ENCODE measurements at places on chromosomes 5 and 9.

- no peaks in the 10 kb centered on the region for H3K36me3 ChIP-seq
- no peaks in the 10 kb centered on the region for H3K27me3 ChIP-seq
- no peaks in the 10 kb centered on the region for H3K4me1 ChIP-seq
- no peak for DNase-seq
Measured at GRCh38 chr5:104951829-104952228, 1389.2 kb upstream of the NUDT12 start.

GRCh38 chr5:131212471-131213021 is 41.8 kb downstream of the LYRM7 start:
- DNase-seq, result no peak
- peak overlapping the region; percentile 38 for H3K4me3 ChIP-seq
- peak overlapping the region; percentile 77 for H3K27ac ChIP-seq
- H3K27me3 ChIP-seq, result peaks cover 1% of the 10 kb centered on the region
- peaks cover 12% of the 10 kb centered on the region for H3K36me3 ChIP-seq

GRCh38 chr5:173852790-173853359 is 35.3 kb upstream of the CPEB4 start:
- no peak overlapping the region for H3K27ac ChIP-seq
- H3K4me1 ChIP-seq, result no peaks in the 10 kb centered on the region
- no peak overlapping the region for H3K4me3 ChIP-seq

- no peak overlapping the region for H3K4me3 ChIP-seq
- H3K36me3 ChIP-seq, result no peaks in the 10 kb centered on the region
- H3K4me1 ChIP-seq, result no peaks in the 10 kb centered on the region
Measured at GRCh38 chr5:41695920-41696582, 174.2 kb downstream of the OXCT1 start.

GRCh38 chr5:88287302-88287701 is 18.7 kb upstream of the TMEM161B start:
- no peak for DNase-seq
- H3K36me3 ChIP-seq, result peaks cover 9% of the 10 kb centered on the region
- H3K4me3 ChIP-seq, result no peak overlapping the region
- H3K4me1 ChIP-seq, result no peaks in the 10 kb centered on the region
- H3K27ac ChIP-seq, result no peak overlapping the region
- H3K27me3 ChIP-seq, result no peaks in the 10 kb centered on the region

GRCh38 chr9:127139071-127139731 is 16.8 kb upstream of the ANGPTL2 start:
- no peaks in the 10 kb centered on the region for H3K36me3 ChIP-seq
- no peak overlapping the region for H3K4me3 ChIP-seq
- no peak overlapping the region for H3K27ac ChIP-seq
- no peaks in the 10 kb centered on the region for H3K4me1 ChIP-seq

Measured in activated T-helper 1 cell treated with anti-CD3 and anti-CD28 coated beads, Interleukin-12 subunit alpha, Interleukin-12 subunit beta, Interleukin-2, Interleukin-4 antibody, amounts not matched to agents 30 ng/mL and 10 ng/mL and 1 ng/mL, durations not matched to agents 14 hours and 24 hours and 36 hours (primary cell).